Esophagus muscularis mucosa (tissue), 4 donors: ENCODE measurements at places on chromosomes 12 and 14. TPM values are rescaled to one million over a fixed set of nuclear protein-coding genes. Genes with fewer than 3 reads are reported as not detected.

DNA sequence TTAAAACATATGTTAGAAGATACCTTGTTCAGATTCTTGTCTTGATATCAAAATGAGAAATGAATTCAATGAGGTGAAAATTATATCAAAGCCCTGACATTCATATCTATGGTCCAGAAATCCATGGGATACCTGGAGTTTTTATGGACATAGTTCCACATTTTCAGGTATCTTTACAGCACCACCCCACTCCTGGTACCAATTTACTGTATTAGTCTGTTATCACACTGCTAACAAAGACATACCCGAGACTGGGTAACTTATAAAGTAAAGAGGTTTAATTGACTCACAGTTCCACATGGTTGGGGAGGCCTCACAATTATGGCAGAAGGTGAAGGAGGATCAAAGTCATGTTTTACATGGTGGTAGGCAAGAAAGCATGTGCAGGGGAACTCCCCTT lies 361.5 kb downstream of the PRKD1 start:
- no peak for DNase-seq

- DNase-seq = no peak
Measured at GRCh38 chr12:44317651-44318126, 481.8 kb downstream of the TMEM117 start.

Gene RAD9B
- total RNA-seq = 1.7 TPM

DNA sequence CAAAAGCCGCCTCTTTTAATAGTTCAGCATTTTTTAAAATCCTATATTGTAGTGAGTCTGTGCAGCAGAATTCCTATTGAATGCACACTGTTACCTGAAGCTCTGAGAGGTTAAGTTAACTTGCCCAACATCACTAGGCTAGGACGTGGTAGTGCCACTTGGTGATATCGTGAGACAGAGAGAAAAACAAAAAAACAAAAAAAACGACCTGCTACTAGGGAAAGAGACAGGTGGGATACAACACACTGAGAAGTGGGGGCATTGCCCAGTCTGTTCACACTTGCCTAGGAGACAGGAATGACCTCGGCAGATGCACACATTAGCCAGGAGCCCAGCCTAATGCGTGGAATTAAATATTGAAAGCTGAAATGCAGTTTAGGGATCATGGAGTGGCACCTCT lies 129.7 kb upstream of the CCND2 start:
- DNase-seq = no peak

GRCh38 chr14:104682107-104682593 lies 7.3 kb upstream of the INF2 start:
- no peak for DNase-seq

DNA sequence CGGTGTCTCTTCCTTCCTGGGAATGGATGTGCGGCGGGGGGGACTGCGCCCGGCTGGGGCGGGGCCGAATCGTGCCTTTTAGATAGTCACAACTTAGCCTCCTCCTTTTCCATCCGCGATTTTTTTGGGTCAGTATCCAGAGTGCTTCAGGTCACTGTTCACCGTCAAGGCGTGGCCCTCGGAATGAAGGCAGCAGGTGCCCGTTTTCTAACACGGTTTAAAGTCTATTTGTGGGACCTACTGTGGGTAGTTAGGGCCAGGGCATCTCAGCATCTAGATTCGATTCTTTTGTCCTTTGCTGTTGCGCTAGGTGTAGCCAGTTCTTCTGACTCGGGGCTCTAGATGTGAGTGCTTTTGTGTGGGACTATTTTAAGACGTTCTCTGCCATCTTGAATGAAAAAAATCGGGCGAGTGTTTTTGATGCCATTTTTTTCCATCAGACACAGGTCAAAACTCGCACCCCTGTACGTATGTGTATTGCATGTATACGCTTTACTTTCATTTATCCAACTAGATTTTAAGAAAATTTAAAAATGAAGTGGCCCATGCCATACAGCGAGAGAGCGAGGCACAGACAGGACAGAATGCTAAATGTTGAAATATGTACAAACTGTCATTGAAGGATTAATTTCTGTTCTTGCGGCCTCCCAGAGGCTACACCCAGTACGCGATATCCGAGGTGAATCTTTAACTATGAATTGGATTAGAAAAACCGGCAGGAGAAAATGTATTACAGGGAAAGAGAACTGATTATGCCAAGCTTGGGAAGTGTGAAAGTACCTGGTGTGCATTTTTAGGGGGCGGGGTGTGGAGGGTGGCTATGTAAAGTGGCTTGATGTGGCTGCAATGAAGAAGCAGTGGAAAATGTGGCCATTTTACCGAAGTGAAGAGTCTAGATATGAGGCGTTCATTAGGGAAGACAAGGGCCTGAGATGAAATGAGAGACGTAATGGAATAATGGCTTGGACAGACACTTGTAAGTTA lies 835 bp downstream of the VEZT start:
- no peak for DNase-seq

DNA sequence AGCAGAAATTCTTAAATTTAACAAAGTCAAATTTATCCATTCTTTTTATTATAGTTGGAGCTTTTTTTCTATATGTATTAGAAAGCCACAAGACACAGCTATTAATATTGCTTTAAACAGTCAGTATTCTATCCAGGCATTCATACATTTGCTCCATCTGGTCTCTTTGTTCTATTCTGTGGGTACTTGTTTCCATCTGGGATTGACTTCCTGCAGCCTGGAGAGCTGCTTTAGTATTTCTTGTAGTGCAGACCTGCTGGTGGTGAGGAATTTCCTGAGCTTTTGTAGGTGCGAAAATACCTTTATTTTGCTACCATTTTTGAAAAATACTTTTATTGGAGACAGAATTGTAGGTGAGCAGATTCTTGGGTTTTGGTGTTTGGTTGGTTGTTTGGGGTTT lies 29.0 kb downstream of the CCDC60 start:
- DNase-seq = no peak

- DNase-seq = no peak
Measured at GRCh38 chr12:30197392-30198057, 413.8 kb upstream of the TMTC1 start.

Gene RESF1
- 36.2 TPM for total RNA-seq

Gene LRRIQ1
- 0.17 TPM for total RNA-seq

Gene CLEC6A
- not detected for total RNA-seq
